ENCODE measurements at places on chromosomes 6 and 20. TPM values are rescaled to one million over a fixed set of nuclear protein-coding genes. Genes with fewer than 3 reads are reported as not detected.

GRCh38 chr6:166587631-166588413 is 1.3 kb upstream of the RAMACL start:
- H3K36me3 ChIP-seq = no peaks in the 10 kb centered on the region
- H3K4me3 ChIP-seq = no peak overlapping the region
- no peaks in the 10 kb centered on the region for H3K4me1 ChIP-seq
- no peaks in the 10 kb centered on the region for H3K27me3 ChIP-seq
- DNase-seq = no peak
- no peak overlapping the region for H3K27ac ChIP-seq

- H3K36me3 ChIP-seq = no peaks in the 10 kb centered on the region
- no peaks in the 10 kb centered on the region for H3K4me1 ChIP-seq
- DNase-seq = no peak
- H3K27ac ChIP-seq = no peak overlapping the region
- no peak overlapping the region for H3K4me3 ChIP-seq
Observed at GRCh38 chr6:14716499-14717146, 529.2 kb upstream of the JARID2 start.

DNA sequence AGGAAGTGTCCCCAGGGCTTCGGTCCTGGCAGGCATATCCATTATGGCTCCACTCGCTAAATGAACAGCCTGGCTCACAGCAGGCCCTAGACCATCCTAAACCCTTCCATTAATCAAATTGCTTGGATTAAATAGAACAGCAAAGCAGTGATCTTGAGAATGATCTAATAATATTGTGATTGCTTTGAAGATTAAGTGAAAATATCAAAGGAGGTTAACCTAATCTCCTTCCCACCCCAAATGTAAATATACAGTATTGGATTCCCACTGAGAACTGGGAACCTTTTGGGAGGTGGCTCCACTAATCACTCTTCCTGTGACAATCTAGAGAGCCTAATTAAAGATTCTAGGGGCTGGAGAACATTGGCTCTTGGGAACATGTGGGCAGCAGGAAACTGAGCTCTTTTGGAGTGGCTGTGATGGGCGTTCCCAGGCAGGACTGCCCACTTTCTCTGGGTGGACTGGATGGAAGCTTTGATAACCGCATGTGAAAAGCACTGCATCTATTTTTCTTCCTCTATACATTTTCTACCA is 68.3 kb upstream of the FRMD1 start:
- H3K4me3 ChIP-seq = no peak overlapping the region
- H3K27ac ChIP-seq = no peak overlapping the region
- no peaks in the 10 kb centered on the region for H3K36me3 ChIP-seq
- no peak for DNase-seq

- H3K36me3 ChIP-seq = no peaks in the 10 kb centered on the region
- no peaks in the 10 kb centered on the region for H3K27me3 ChIP-seq
- no peak overlapping the region for H3K4me3 ChIP-seq
- H3K27ac ChIP-seq = no peak overlapping the region
- DNase-seq = no peak
- H3K4me1 ChIP-seq = no peaks in the 10 kb centered on the region
Observed at GRCh38 chr6:88705601-88706000, 257.8 kb downstream of the RNGTT start.

- H3K4me3 ChIP-seq = no peak overlapping the region
- H3K4me1 ChIP-seq = no peaks in the 10 kb centered on the region
- no peaks in the 10 kb centered on the region for H3K36me3 ChIP-seq
- no peak overlapping the region for H3K27ac ChIP-seq
Observed at GRCh38 chr20:24382743-24383142, 86.7 kb upstream of the SYNDIG1 start.

- DNase-seq = no peak
- H3K4me1 ChIP-seq = no peaks in the 10 kb centered on the region
- no peaks in the 10 kb centered on the region for H3K27me3 ChIP-seq
- no peak overlapping the region for H3K27ac ChIP-seq
- H3K36me3 ChIP-seq = no peaks in the 10 kb centered on the region
- no peak overlapping the region for H3K4me3 ChIP-seq
Observed at GRCh38 chr6:155108070-155108820, 113.1 kb downstream of the TIAM2 start.

- no peaks in the 10 kb centered on the region for H3K27me3 ChIP-seq
- H3K36me3 ChIP-seq = no peaks in the 10 kb centered on the region
- H3K4me3 ChIP-seq = no peak overlapping the region
- DNase-seq = no peak
Observed at GRCh38 chr6:159533568-159533967, 159.5 kb downstream of the SOD2 start.

- H3K4me1 ChIP-seq = no peaks in the 10 kb centered on the region
- H3K4me3 ChIP-seq = no peak overlapping the region
- no peaks in the 10 kb centered on the region for H3K36me3 ChIP-seq
- H3K27ac ChIP-seq = no peak overlapping the region
- no peaks in the 10 kb centered on the region for H3K27me3 ChIP-seq
Observed at GRCh38 chr6:124008000-124008987, 204.6 kb downstream of the NKAIN2 start.

DNA sequence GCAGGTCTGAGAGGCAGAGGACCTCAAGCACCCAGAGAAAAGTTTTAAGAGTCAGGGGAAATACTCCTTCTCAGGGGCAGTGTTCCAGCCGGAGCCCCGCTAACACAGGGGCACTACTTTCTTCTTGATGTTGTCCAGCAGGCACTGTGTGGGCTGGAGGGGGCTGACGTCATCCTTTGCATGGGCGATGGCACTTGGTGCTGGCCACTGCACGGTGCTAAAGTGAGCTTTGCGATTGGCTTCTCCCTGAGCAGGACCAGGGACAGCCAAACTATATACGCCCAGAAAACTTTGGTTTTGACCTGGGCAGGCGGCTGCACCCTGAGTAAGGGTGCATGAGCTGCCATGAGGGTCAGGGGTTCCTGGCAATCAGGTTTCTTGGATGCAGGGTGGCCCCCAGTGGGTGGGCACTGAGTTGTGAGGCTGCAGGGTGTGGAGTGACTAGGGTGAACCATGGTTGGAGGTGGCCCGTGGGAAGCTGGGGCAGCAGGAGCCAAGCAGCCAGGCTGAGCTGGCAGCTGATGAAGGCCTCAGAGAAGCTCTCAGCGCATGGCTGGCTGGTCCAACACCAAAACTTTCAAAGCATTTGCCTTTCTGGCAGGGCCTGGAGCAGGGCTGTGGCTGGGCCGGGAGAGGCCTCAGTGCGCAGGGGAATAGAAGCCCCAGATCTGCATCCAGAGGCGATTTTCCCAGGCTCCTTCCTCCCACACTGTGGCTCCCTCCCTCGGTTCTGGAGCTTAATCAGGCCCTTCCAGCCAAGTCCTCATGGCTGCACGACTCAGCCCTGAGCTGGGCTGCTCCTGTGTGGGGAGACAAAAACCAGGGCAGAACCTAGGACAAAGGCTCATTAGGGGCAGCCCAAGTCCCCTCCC is 18.3 kb downstream of the MRPS18A start:
- H3K27me3 ChIP-seq = no peaks in the 10 kb centered on the region
- peak overlapping the region; percentile 47 for H3K27ac ChIP-seq
- H3K4me3 ChIP-seq = no peak overlapping the region
- DNase-seq = no peak
- H3K4me1 ChIP-seq = peaks cover 15% of the 10 kb centered on the region

DNA sequence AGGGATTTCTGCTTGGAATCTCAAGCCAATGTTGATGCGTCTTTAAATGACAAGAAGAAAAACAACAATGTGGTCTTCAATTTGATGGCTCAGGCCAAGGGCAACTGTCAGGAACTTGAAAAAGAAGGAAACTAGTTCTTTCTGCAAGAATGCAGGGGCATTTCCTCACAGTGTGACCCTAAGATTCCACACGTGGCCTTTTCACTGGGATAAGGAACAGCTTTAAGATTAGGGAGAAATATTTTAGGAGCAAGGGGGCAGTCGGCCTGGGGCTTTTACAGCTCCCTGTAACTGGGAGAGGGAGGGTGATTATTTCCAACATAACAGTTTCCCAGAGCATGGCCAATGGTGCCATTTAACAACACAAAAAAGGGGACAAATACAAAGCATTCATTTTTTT is 39.4 kb upstream of the MRPS10 start:
- no peaks in the 10 kb centered on the region for H3K4me1 ChIP-seq
- H3K4me3 ChIP-seq = no peak overlapping the region
- DNase-seq = no peak
- no peaks in the 10 kb centered on the region for H3K36me3 ChIP-seq

DNA sequence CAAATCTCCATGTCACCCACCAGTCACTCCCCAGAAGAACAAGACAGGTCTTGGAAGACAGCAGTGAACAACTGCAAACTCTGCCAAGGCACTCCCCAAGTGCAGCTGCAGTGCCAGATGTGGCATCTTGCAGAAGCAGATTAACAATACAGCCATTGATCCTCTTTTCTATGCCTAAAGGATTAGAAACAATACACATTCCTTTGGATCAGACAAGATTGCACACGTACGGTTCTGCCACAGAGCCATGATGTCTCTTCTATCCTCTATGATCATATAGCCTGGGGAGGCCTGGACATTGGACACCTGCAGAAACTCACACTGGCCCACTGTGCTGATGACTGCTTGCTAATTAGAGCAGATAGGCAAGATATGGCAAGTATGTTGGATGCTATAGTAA is 155.9 kb downstream of the MYLK4 start:
- H3K4me1 ChIP-seq = no peaks in the 10 kb centered on the region
- DNase-seq = no peak
- H3K36me3 ChIP-seq = no peaks in the 10 kb centered on the region

GRCh38 chr6:116705917-116706316 is 24.9 kb downstream of the KPNA5 start:
- no peak overlapping the region for H3K27ac ChIP-seq
- no peak for DNase-seq
- no peak overlapping the region for H3K4me3 ChIP-seq

GRCh38 chr6:27407153-27407814 is 18.7 kb downstream of the ZNF391 start:
- no peak overlapping the region for H3K4me3 ChIP-seq
- no peaks in the 10 kb centered on the region for H3K36me3 ChIP-seq
- H3K27me3 ChIP-seq = no peaks in the 10 kb centered on the region
- no peaks in the 10 kb centered on the region for H3K4me1 ChIP-seq

DNA sequence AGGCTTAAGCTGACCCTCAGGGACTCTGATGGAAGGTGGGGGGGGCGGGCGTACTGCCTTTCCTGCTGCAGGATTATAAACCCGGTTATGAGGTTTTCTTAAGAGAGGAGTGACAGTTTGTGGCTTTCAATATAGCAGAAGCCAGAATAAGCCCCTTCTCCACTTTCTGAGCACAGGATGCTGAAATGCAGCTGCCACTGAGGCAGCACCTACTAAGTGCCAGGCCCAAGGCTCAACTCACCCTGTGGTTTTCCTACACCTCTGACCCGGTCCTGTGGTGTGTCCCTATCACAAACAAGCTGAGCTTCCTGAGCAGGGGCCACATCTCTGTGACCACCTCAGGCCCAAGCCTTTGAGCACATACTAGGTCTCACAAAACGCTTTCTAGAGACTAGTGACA is 59.6 kb upstream of the NFATC2 start:
- H3K4me3 ChIP-seq = no peak overlapping the region
- no peaks in the 10 kb centered on the region for H3K4me1 ChIP-seq
- H3K36me3 ChIP-seq = peaks cover 3% of the 10 kb centered on the region
- H3K27ac ChIP-seq = no peak overlapping the region
- no peak for DNase-seq

DNA sequence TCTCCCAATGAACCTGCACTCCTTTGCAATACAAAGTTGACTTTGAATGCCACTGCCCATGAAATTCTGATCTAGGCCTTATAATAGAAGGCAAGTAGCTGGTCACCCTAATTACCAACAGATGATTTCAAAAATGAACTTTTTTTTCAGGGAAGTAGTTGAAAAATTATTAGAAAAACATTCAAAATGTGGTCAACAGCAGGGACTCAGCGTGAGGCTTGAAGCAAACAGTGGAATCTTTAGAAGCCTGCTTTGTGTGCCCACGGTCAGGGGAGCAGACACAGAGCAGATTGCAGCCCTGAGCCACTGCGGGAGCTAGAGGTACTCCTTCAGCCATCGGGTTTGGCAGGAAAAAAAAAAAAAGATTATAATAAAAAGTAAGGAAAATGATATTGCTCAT is 87.1 kb upstream of the HEY2 start:
- no peak for DNase-seq
- H3K27me3 ChIP-seq = no peaks in the 10 kb centered on the region
- H3K4me3 ChIP-seq = no peak overlapping the region

DNA sequence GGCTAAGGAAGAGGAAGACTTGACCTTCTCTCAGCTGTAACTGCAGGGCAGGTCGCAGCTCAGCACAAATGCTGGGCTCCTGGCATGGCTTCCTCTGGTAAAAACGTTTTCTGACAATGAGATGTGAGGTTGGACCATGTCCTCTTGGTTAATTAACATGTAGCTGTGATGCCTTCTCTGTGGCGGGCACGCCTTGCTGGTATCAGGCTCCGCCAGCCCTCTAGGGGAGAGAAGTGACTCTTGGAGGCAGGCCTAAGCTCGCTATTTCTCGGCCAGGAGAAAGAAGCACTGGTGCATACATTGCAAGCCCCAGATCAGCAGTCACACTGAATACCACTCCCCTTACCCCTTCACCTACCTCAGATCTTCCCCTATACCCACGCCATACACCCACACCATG is 65.0 kb downstream of the QRSL1 start:
- no peak for DNase-seq
- no peaks in the 10 kb centered on the region for H3K27me3 ChIP-seq
- H3K36me3 ChIP-seq = no peaks in the 10 kb centered on the region
- no peak overlapping the region for H3K4me3 ChIP-seq
- H3K27ac ChIP-seq = no peak overlapping the region
- H3K4me1 ChIP-seq = no peaks in the 10 kb centered on the region

DNA sequence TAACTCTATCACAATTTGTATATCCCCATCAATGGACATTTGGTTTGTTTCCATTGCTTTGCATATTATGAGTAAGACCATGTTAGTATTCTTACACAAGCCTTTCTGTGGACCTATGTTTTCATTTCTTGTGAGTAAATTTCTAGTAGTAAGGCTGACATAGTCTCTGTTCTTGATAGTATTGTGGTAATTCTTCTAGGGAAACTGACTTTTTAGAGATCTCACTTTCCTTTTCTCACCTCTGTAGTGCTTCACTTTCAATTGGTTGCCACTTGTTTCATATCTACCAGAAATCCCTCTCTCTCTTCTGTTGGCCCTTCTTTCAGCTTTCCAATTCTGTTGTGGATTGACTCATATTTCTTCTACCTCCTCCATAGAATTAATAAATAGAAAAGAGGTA is 8.5 kb downstream of the ISM1 start:
- H3K27ac ChIP-seq = no peak overlapping the region
- no peak overlapping the region for H3K4me3 ChIP-seq
- H3K4me1 ChIP-seq = no peaks in the 10 kb centered on the region

- H3K36me3 ChIP-seq = no peaks in the 10 kb centered on the region
- no peak overlapping the region for H3K4me3 ChIP-seq
- no peak overlapping the region for H3K27ac ChIP-seq
Observed at GRCh38 chr6:151379933-151380847, 11.2 kb downstream of the ZBTB2 start.

GRCh38 chr20:52964131-52964530 is 8.0 kb upstream of the TSHZ2 start:
- H3K4me3 ChIP-seq = no peak overlapping the region
- DNase-seq = no peak
- no peaks in the 10 kb centered on the region for H3K4me1 ChIP-seq
- H3K27me3 ChIP-seq = no peaks in the 10 kb centered on the region
- no peaks in the 10 kb centered on the region for H3K36me3 ChIP-seq

- no peaks in the 10 kb centered on the region for H3K4me1 ChIP-seq
- no peaks in the 10 kb centered on the region for H3K27me3 ChIP-seq
- no peaks in the 10 kb centered on the region for H3K36me3 ChIP-seq
- DNase-seq = no peak
- H3K27ac ChIP-seq = no peak overlapping the region
Observed at GRCh38 chr6:63923139-63923739, 287.6 kb downstream of the PHF3 start.

CLVS2 gene
- total RNA-seq = 3.0 TPM

MYBL2 gene
- 0.36 TPM for total RNA-seq

LY86 gene
- 7.0 TPM for total RNA-seq

ZNF337 gene
- total RNA-seq = 20.3 TPM

SAMD10 gene
- 14.7 TPM for total RNA-seq

DAAM2 gene
- 41.3 TPM for total RNA-seq

IMPG1 gene
- not detected for total RNA-seq

KIF25 gene
- total RNA-seq = 0.82 TPM

All from prostate gland (tissue), 2 donors.